Effector CD4-positive, alpha-beta T cell (primary cell): ENCODE measurements at places on chromosomes 3 and 15.

GRCh38 chr15:74954515-74954914, 2.1 kb downstream of the RPP25 start:
- no peak for DNase-seq

DNA sequence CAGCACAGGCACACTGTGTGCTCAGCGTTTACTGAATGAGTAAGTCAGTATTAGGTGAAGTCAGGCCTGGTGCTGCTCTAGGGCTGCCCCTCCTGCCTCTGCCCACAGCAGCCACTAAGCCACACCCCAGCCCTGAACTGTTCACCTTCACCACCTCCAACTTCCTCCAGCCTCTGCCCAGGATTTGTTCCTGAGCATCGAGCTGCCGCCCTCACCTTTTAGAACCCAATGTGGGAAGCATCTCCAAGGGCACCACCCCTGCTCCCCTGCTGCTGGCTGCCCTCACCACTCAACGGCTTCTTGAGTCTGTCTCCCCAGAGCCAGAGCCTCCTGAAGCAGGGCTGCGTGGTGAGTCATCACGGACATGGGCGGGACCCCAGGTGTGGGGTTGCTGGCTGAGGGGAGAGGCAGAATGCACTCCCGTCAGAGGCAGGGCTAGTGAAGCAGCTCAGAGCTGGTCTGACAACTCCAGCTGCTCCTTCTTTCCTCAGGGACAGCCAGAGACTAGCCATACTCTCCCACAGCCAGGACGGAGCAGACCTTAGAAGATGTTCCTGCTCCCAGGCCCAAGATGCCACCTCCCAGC, 5.8 kb downstream of the HYAL2 start:
- peak; percentile 63 for DNase-seq

- no peak for DNase-seq
These were observed 10.3 kb downstream of the TM4SF1 start for GRCh38 chr3:149366941-149367840.

DNA sequence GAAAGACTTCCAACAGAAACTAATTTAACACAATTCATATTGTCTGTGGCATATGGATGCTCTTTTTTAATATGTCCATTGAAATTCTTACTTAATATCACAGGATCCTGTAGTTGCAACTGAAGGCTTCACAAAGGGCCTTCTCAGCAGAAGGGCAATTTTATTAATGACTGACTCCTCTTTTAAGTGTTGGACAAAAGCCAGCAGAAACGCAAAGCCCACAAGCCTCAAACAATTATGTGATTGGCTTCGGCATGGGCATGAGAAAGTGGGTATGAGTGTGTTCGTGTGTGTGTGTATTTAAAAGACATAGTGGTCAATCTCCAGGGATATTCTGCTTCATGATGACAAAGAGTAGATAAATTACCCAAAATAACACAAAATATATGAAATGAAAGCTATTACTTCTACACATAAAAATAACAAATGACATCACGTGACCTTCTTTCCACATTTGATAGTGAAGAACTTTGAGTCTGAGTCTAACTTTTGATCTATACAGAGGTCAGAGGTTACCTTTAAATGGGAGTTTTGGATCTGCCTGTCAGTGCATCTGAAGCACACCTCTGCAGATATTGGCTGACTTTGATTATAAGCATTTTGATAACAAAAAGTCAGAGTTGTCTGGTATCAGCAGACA, 496.9 kb downstream of the CADM2 start:
- DNase-seq, result no peak

DNA sequence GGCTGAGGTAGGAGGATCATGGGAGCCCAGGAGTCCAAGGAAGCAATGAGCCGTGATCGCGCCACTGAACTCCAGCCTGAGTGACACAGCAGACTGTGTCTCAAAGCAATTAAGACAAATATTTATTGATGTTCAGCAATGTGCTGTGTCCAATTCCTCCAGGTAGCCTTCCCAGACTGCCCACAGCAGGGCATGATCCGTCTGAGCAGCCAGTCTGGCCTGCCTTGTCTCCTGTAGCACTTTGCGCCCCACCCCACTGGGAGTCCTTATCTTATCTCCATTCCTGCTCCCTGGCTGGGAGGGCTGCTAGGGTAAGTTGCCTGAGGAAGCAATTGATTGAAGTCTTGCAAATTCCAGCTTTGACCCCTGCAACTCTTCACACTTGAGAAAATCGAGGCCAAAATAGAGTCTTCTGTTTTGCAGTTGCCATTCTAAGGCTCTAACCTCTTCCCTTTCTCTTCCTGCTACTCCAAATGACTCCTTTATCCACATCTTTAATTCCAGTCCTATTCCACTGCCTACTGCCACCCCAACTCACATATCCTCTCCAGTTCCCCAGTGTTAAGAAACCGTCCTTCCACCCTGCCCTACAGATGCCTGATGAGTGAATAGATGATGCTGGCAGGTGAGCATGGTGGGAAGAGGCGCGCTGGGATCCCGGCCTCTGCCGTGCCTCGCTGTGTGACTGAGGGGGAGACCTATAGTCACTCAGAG, 26.9 kb upstream of the LCTL start:
- DNase-seq, result no peak

- DNase-seq, result no peak
These were observed 17.3 kb upstream of the HDAC11 start for GRCh38 chr3:13462822-13463221.

DNA sequence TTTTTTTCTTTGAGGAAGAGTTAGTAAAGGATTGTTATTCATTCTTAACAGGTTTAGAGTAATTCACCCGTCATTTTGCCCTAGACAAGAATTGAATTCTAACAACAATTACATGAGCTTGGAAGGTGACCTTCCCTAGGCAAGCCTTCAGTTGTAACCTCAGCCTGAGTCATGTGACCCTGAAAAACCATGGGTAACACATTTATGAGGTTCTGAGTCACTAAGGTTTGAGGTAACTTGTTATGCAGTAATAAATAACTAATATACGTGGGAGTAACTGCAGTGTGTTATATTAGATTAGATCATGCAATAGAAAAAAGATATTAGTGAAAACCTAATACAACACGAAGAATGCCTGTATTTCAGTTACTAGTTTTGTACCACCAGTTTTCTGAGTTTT, 237.6 kb upstream of the NDN start:
- DNase-seq, result no peak

DNA sequence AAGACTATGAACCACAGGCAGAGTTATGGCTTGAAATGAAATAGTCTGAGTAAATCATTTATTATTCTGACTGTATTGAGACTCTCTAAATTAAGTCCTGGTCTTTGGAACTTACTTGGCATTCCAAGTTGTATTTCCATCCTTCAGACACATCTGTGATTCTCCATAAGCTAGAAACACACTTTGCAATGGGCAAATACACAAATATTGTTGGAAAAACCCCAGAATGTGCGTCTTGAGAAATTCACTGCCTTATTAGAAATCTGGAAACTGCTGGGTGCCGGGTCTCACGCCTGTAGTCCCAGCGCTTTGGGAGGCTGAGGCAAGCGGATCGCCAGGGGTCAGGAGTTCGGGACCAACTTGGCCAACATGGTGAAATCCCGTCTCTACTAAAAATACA, 87.8 kb downstream of the WWTR1 start:
- no peak for DNase-seq

DNA sequence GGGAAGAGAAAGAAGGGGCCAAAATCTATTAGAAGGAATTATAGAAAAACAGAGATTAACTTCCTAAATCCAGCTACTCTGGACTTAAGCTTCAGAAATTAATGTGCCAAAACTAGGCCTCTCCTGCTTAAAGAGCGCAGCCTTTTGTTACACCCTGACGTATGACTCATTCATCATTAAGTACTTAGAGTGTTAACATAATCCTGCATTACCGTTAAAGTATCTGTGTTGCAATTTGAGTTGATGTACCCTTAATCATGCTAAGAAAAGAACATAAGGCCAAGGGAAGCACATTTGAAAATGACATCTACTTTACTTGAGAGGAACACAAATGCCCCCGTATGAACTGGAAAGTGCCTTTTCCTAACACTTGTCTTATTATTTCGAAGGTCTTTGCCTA, 7.9 kb downstream of the HTR3D start:
- no peak for DNase-seq

DNA sequence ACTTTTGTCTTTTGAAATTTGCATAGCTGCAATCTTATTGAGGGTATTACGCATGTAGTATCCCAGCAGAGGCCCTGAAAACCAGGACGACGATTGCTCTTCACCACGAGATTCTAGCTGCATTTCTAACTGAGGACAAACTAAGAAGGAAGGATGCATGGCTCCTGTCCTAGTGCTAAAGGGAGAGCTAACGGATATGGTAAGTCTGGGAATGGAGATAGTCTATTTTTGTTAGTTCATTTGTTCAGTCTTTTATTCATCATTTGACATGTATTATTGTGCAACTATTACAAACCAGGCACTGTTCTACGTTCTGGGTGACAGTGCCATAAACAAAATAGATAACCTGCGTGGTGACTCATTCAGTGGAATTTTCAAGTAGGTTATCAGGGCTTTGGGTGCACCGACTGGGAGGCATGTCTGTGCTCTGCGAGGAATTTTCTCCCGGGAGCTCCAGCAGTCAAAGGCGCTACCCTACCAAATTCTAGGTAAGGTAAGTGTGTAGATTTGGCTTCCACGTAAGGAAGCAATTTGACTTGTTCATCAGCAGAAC, 51.9 kb upstream of the ETV5 start:
- DNase-seq, result no peak

DNA sequence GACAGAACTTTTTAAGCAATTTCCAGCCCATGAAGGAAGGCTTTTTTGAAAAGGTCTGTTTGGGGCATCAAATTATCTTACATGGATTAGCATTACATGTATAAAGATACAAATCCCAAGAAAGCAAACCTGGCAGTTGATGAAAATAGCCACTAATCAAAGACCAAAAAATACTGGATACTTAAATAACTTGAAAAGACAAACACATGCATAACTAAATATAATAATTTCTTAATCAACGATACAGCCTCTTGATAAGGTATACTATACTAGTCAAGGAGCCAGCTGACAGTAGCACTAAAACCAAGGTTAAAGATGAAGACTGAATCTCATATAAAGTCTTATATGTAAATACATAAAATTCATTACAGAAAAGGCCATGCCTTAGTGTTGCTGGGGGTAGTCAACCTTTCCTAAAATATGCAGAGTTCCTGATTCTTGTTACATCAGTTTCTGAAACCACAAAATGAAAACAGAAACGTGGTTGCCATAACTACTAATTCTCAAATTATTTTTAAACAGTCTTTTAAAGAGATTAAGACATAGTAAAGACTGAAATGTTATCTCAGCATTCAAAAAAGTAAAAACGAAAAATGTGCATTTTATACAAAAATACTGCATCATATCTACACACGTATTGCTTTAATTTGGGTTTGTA, 2.0 kb downstream of the ANKRD28 start:
- DNase-seq, result no peak

- DNase-seq, result no peak
These were observed 13.1 kb upstream of the GUCA1C start for GRCh38 chr3:108966773-108967172.

DNA sequence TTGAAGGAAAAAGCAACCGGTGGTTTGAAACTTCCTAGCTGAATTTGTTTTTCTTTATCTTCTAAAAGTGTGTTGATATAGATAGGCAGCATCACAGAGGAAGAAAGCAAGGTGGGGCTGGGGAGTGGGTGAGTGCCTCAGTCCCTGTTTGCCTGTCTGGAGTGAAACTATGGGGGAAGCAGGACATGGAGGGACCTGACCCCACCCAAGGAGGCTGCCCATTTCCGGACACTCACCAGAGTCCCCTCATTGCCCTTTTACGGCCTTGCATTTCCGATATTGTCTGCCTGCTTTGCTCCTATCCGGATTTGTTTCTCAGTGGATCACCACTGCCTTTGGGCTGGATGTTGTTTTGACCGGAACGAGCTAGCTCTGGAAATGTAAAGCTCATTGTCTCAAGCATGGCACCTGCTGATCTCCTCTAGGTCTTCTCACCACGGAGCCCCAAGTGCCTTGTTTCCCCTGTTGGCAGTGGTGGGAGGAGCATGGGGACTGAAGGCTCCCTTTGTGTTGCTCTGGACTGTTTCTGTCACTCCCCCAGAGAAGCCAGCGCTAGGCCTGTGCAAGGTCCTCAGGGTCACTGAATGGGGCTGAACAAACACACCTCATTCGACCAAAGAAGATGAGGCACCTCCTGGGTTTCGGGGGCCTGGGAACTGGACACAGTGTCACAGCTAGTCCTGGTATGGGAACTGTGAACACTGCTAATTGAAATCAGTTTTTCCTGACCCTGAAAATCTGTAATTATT, 7.0 kb downstream of the CLDN11 start:
- no peak for DNase-seq

GRCh38 chr3:125591116-125591760, 4.1 kb downstream of the OSBPL11 start:
- DNase-seq, result no peak

- DNase-seq, result no peak
These were observed 63.2 kb downstream of the PXYLP1 start for GRCh38 chr3:141294848-141295247.

GRCh38 chr15:29242456-29243242, 27.0 kb downstream of the NSMCE3 start:
- no peak for DNase-seq

DNA sequence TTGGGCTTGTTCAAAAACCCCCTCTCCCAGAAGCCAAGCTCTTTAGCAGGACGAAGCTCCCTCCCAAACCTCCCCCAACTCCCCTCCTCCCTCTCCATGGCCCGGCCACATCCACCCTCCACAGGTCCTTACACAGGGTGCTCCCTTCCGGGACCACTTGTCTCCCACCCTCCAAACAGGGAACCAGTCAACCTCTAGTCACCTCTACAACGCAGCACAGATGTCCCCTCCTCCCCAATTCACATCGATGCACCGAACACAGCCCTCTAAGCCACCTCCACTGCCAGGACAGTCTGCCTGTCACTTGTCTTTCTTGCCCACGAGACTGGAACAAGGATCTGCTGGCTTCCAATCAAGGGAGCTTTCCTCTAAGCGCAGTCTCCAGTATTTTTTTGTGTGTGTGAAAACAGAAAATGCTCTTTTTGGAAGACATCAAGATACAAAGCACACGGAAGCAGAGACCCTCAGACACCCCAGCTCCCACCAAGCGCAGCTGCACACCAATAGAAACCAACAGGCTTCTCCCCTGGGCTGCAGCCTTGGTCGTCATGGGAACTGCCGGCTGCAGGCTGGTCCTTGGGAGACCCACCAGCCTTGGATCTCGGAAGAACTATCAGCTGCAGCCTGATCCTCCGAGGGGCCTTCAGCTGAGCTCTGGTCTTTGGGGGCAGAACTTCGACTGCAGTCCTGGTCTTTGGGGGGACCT, 26.5 kb downstream of the IQSEC1 start:
- no peak for DNase-seq

- no peak for DNase-seq
These were observed 11.6 kb upstream of the SCAMP5 start for GRCh38 chr15:74983725-74984231.
